ENCODE measurements at places on chromosomes 2 and 18.

DNA sequence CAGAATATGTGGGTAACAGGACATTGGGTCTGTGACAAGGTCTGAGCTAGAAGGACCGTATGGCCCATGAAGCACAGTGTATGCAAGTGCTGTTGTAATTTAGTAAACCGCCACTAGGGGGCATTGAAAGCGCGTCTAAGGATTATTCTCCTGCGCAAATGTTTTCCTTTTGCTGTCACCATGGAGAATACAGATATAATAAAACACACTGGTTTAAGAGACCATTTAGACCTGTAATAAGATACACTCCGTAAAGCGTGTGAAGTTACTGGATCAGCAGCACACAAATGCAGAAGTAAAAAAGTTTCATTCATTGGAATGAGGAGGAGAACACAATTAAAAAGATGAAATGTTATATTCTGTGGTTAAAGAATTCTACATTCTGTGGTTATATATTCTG is 272.4 kb downstream of the AGAP1 start:
- no peak for DNase-seq

DNA sequence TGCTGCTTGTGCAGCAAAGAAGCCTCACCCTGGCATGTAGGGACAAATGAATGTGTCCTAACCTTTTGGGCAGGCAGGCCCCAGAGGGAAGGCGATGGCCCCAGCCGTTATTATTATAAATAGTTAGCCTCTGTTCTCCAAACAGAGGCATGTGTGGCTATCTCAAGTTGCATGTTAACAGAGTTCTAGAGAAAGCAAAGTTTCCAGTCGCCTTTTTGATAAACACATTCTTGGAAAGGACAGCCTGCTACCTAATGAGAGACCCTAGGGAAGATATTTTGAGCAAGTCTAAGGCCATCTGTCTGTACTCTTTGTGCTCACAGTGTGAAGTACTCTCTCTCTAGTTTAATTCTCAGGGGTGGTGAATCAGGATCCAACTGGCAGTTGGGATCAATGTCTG is 97.4 kb upstream of the FHL2 start:
- DNase-seq = no peak

GRCh38 chr18:23209796-23210195 is 74.5 kb downstream of the CABLES1 start:
- no peak for DNase-seq

GRCh38 chr2:219687272-219687671 is 59.8 kb downstream of the SLC4A3 start:
- DNase-seq = no peak

DNA sequence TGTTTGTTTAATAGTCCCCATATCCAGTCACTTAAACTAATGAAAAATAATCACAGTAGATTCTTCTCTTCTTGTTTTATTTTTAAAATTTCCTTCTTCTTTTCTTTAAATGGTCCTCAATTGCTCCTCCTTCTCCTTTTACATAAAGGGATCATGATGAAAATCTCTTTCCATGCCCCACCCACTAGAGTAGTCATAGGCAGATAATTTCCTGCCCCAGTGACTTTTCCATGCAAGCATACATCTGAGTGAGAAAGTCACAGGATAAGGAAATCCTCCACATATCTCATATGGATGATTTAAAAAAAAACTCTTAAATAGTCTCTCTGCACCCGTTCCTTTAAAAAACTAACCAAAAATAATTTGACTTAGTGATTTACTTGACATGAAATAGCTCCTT is 552.3 kb upstream of the SETBP1 start:
- DNase-seq = no peak

DNA sequence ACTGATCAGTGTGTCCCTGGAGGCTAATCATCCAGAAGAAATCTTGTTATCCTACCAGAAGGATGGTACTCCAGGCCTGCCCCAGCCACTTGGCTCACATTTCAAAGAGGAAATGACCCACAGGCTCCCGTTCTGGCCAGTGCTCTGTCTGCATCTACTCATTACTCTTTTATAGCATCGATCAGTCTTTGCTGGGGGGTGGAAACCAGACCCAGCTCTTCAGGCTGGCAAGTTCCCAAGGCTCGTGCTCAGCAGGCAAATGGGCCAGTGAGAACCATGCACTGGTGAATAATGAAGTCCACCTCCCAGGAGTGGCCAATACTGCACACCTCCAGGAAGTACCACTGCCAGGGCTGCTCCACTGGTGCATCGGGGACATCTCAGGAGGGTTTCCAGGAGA is 38.8 kb downstream of the DNER start:
- DNase-seq = no peak

DNA sequence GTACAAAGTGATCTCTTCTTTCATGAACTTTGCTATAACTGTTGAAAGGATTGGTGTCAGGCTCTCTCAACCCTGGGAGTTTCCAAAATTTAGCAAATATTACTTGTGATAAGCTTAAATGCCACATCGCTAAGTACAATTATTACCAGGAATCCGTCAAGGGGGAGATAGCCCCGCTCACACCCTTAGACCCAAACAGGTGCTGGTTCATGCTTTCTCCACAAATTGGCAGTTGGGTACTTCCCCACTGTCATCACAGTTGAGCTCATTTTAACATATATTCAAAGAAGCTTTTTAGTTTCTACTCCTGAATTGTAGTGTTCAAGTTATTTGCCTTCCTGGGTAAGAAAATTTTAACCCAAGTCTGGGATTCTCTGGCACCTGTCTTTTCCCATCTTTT is 29.8 kb upstream of the EPB41L5 start:
- no peak for DNase-seq

DNA sequence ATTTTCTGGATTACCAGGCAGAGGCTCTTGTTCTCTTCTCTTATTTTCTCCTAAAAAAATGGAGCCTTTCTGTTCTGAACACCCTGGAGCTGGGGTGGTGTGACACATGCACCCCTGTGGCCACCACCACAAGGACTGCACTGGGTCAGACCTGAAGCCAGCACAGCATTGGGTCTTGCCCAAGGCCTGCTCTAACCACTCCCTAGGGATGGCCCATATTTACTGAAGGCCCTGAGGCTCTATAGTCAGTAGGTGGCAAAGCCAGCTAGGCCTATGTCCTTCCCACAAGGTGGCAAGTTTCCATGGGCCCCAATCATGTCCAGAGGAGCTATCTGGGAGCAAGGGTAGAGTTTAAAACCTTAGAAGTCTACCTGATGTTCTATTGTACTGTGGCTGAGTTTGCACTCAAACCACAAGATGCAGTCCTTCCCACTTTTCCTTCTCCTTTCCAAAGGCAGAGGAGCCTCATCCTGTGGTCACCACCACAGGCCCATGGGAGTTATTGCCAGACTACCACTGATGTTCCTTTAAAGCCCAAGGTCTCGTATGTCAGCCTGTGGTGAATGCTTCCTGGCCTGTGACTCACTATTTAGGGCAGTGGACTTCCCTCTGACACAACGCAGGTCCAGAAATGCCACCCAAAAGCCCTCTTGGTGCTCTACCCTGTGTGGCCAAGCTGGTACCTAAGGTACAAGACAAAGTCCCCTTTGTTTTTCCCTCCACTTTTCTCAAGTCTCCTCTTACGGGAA is 15.0 kb upstream of the FMNL2 start:
- DNase-seq = no peak

DNA sequence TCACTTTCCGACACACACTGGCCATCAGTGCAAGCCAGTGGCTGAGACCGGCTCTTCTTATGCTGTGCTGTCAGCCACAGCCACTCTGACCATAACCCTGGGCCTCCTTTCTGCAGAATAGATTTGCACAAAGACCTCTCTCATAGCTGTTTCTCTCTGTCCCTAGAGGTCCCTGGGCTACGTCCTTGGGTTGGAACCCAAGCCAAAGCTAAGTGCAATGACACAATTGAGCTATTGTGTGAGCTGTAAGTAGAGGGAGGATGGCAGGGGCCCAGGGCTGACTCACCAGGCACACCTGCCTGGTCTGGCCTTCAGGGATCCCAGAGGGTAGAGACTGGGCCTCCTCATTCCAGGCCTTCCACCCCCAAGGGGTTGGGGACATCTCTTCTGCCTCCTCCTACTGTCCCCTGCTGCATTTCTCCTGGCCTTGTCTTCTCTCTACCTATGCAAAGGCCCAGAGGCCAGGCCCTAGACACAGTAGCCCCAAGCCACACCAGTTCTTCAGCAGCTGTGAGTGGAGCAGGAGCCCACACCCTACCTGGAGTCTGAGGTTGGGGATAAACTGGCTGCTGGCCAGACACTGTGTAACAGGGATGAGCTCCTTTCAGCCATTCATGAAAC is 174.6 kb downstream of the NCK2 start:
- no peak for DNase-seq

GRCh38 chr2:97673915-97674283 is 4.4 kb downstream of the C2orf92 start:
- no peak for DNase-seq

DNA sequence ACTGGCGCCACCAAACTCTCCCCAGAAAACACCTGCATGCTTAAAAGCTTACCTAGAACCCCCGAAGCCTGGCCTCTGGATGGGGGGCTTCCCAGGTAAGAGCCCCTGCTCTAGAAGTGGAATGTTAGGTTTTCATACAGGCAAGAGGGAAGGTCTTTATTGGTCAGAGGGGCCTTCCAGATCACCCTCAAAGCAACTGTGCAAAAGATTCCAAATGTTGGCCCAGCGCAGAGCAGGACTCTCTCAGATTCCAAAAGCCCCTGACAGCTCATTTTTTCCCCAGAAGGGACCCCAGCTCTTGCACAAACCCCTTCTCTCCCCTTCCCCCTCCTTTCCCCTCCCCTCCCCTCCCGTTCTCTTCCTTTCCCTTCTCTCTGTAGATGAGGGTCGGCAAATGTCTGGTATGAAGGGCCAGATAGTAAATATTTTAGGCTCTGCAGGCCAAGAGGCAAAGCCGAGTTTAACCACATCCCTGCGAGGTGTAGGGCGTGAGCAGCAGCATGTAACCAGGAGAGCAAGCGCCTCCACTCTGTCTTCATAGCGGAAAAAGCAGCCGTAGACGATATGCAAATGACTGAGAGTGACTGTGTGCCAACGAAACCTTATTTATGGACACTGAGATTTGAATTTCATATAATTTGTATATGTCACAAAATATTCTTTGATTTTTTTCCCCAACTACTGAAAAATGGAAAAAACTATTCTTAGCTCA is 116.9 kb downstream of the SMAD7 start:
- DNase-seq = peak; percentile 50

GRCh38 chr2:112216167-112216566 is 38.7 kb downstream of the ZC3H8 start:
- DNase-seq = no peak

- DNase-seq = no peak
Measured at GRCh38 chr2:140880573-140880972, 1250.2 kb downstream of the LRP1B start.

- DNase-seq = no peak
Measured at GRCh38 chr18:55106906-55107305, 147.6 kb upstream of the CCDC68 start.

DNA sequence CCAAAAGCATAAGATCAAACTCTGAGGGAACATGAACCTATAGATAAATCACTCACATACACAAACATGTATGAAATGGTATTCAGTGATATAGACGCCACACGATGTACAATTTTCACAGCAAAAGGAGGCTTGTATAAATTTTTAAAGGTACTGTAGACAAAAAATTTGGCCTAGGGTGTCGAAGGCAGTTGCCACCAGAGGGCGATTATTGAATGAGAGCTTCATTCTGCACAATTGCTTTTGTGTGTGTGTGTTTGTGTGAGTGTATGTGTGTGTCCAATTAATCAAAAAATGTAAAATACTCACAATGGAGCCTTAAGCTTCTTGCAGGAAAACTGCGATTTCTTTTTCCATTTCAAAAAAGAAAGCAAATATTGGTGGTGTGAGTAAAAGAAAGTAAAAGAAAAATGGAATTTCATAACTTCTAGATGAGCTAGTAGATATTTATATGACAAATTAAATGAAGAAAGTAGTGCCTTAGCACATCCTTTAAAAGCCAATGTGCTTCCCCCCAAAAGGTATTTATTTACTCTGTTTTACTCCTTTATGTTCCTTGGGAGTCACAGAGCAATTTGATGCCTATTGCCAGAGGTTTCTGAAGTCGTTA is 800.1 kb downstream of the SATB2 start:
- no peak for DNase-seq
